ENCODE measurements at places on chromosomes 5 and 9.
A peak's percentile ranks its signal among the peaks of the same experiment; 100 is the strongest.

DNA sequence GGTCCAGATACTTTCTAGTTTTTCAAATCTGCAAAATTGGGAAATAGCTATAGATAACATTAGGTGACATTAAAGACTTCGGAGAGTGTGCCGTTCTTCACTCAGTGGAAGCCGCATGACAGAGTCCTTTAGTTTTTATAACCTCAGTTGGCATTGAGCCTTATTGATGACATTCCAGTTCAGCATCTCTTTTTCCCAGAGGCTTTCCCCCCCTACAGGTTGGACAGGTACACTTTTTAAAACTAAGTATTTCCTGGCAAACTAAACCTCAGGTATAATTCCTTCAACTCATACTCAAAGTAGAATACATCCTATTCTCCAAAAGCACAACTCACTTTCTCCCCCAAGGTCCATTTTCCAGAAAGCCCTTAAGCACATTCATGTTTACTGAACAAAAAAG is 58.7 kb downstream of the SLC46A2 start:
- no peak for DNase-seq

DNA sequence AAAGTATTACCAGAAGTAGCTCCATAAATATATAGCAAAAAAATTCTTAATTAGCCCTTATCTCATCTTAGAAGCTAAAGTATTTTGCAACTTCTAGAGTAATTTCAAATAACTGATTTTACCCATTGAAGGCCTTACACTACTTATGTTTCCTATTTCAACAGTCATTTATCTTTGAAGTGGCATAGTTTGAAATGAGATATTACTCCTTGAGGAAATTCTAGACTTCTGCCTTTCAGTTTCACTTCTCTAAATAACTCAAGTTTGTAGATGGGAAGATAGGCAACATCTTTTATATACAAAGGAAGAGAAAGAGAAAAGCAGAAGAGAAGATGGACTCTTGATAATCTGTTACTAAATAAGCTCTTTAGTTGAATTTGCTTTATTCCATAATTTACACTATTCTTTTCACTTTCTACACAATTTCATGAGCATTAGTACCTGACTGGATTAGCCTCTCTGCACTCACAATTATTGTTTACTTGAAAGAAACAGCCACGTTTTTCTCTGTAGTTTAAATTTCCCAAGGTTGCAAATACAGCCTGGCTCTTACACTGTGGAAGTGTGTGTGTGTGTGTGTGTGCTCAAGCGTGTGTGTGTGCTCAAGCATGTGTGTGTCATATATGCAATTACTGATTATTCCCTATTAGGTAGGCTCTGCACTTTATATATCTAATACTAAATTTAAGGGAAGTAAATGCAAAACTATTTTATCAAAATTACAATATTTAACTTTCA is 60.6 kb upstream of the EMB start:
- no peak for DNase-seq

GRCh38 chr5:160799184-160799583 is 52.8 kb downstream of the ATP10B start:
- DNase-seq: no peak

- no peak for DNase-seq
These were observed 88.0 kb downstream of the NLN start for GRCh38 chr5:65809817-65810531.

GRCh38 chr9:75230469-75230868 is 142.2 kb downstream of the OSTF1 start:
- no peak for DNase-seq

- DNase-seq: no peak
These were observed 1.8 kb downstream of the UBAP2 start for GRCh38 chr9:34046784-34047379.

DNA sequence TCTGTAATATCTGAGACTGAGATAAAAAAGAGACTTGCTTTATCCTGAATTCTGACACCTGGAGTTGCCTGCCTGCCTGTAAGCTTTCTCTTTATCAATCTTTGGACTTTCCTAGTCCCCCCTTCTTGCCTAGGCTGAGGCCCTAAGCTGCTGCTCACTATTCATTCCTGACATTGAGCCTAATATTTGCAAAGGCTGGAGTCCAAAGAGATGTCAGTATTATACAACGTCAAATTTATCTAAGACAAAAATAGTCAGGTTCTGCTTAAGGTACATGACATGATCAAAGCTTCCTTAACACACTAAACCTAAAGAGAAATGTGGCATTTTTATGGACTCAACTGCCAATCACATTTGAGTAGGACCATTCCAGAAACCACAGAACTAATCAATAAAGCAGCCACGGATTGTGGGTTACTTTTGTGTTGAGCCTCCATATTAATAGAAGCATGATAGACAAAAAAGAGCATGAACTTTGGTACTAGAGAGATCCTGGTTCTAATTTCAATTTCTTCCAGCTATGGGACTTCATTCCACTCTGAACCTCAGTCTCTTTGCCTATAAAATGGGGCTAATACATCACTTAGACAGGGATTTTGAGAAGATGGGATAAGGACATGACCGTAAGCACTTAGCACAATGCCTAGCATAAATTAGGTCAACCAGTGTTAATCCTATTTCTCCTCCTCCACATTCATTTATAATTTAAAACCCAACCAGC is 56.1 kb downstream of the IL33 start:
- no peak for DNase-seq

DNA sequence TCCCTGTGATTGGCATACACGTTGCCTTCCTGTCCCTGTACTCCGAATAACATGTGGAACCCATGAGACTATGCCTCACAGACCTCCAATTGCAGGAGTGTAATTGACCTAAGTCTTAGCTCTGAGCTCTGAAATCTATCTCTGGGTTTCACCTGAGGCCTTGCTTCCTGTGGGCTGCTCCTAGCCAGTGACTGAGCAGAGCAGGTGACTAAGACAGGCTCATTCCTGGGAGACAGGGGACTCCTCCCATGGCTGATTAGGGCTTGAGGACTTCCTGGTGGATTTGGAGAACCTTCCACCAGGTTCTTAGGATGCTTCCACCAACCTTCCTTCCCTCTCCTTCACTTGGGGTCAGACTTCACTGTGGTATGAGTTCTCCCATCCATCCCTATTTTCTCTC is 22.3 kb upstream of the MIER3 start:
- DNase-seq: no peak

DNA sequence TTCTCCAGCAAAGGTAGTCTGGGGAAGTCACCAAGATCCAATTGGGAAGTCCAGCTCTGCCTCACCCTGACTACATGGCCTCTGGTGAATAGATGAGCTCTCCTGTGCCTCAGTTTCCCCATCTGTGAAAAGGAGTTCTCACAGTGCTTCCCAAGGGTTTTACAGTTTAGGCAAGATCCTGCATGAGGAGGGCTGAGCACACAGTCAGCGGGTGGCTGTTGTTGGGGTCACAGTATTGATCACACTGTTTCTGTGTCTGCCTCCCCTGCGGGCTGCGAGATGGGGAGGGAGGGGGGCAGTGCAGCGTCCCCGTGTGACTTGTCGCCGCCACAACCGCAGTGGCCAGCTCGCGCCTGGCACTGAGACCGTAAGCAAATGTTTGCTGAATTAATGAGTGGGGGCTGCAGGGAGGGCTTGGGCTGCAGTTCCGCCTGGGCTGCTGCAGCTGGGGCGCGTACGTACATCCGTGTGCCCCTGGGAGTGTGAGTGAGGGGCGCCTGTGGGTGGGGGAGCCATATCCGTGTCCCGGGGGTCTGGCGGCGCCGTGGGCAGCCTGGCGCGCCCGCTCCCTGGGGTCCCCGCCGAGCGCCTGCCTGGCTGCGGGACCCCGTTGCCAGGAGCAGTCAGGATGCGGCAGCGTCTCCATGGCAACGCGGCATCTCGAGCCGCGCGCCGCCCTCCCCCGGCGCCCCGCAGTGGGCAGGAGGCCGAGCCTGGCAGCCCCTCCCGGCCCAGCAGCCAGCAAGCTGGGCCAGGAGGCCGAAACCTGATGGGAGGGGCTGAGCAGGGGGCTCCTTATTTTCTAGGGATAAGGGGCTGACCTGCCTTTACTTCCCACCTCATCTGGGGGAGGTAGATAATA is 31.4 kb upstream of the PSD2 start:
- DNase-seq: no peak

DNA sequence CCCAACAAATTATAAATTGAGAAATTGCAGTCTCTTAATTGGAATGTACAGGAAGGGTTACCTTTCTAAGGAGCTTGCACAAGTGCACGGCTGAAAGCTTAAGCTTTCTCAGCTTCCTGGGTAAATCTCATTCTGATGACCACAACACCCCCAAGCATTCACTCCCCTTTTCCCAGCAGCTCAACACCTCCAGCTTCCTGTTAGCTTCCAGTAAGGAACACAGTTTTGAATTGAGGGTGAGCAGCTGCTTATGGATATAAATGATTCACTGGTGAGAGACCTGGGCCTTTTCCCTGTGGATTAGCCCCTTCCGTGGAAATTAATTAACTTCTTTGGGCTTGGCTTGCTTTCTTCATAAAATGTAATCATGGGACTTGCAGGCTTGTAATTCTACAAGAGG is 101.2 kb downstream of the SLC28A3 start:
- no peak for DNase-seq

GRCh38 chr9:29211003-29211579 is 1637.8 kb upstream of the C9orf72 start:
- DNase-seq: no peak

- no peak for DNase-seq
These were observed 60.9 kb downstream of the ADRB2 start for GRCh38 chr5:148887123-148887881.

GRCh38 chr5:124641154-124641792 is 105.2 kb downstream of the ZNF608 start:
- DNase-seq: no peak

- DNase-seq: no peak
These were observed 23.5 kb downstream of the KLF9 start for GRCh38 chr9:70390933-70391341.

DNA sequence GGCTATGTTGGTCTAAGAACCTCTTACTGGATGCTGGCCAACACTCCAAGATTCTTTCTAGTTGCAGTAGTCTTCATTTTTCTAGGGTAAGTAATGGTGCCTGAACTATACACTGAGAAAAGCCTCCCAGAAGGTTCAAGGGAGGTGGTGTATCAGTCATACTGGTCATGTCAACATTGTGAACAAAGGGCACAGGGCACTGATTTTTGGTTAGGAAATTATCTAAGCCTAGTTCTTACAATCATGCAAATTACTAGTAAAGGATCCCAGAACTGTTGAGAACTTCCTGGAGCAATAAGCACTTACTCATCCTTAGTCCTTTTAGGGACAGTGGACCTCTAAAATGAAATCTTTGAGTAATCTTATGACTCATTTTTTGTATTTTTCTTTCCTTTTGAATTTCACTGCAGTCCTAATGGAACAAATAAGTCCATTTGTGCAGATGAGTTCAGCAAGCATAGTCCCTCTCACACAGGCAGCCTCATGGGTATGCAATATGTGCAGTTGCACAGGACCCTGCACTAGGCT is 21.1 kb upstream of the CDC42SE2 start:
- no peak for DNase-seq

GRCh38 chr5:72746736-72747135 is 69.7 kb upstream of the TNPO1 start:
- DNase-seq: no peak

DNA sequence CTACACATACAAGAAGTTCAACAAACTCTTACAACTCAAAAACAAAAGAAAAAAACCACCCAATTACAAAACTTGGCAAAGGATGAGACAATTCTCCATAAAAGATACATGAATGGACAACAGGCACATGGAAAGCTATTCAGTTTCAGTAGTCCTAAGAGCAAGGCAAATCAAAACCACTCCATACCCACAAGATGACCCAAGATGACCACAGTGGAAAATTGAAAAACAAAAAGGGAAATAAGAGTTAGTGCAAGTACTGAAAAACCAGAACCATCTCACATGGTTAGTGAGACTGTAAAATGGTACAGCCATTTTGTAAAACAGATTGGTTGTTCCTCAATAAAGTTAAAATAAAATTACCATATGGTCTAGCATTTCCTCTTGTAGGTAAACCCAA is 287.1 kb upstream of the CDH9 start:
- no peak for DNase-seq

DNA sequence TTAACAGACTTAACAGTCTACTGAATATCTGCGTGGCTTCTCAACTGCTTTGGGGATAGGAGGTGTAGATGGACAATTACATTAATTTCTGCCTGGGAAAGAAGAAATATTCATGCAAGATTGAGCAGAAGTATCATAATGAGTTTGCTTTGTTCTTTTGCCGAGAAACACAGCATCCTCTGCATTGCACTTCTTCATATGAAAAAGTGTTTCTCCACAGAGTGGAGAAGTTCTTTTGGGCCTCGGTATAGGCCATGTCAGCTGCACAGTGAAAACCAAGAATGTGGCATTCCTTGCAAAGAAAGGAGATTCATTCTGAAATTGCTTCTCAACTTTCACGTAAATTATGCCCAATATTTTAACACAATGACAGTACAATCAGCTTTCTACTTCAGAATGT is 17.6 kb upstream of the SNX2 start:
- DNase-seq: no peak

DNA sequence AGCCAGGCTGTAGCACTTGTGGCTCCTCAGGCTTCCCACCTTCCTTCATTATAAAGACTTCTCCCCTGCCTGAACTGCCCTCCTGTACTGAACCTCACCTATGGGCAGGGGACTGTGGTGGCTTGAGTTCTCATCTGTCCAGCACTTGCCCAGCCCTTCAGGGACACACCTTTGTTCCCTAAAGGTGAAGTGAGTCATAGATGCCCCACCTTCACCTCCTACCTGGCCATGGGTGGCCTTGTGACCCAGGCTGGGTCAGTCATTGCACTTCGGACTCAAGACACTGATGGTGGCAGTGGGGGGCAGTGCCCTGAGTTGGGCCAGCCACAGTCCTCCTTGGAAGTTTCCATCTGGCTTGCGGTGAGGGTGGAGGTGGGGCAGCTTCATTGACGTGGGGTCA is 26.1 kb upstream of the PSD2 start:
- no peak for DNase-seq

GRCh38 chr5:73321757-73322436 is 126.7 kb downstream of the FOXD1 start:
- no peak for DNase-seq

DNA sequence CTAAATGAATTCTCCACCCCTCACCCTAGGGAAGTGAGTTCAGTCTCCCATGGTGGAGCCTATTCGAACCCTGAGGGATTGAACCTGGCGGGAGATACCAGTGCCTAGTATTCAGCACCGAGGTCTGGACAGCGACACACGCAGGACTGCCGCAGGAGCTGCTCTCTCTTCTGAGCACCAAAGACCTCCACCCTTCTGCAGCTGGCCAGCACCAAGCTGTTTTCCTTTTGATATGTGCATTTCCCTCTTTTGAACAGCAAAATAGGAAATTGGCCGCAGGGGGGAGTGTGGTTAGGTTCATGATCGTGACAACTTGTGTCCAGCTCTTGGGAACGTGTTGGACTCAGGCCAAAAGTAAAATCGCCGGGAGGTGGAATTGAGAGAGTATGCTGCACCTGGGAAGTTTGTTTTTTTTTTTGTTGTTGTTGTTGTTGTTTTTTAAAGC is 1.2 kb upstream of the PCSK1 start:
- peak; percentile 51 for DNase-seq
